T-helper 9 cell (primary cell): ENCODE measurements at places on chromosomes 11 and 22.

GRCh38 chr22:43277987-43278601 is 65.1 kb downstream of the SCUBE1 start:
- DNase-seq = no peak

DNA sequence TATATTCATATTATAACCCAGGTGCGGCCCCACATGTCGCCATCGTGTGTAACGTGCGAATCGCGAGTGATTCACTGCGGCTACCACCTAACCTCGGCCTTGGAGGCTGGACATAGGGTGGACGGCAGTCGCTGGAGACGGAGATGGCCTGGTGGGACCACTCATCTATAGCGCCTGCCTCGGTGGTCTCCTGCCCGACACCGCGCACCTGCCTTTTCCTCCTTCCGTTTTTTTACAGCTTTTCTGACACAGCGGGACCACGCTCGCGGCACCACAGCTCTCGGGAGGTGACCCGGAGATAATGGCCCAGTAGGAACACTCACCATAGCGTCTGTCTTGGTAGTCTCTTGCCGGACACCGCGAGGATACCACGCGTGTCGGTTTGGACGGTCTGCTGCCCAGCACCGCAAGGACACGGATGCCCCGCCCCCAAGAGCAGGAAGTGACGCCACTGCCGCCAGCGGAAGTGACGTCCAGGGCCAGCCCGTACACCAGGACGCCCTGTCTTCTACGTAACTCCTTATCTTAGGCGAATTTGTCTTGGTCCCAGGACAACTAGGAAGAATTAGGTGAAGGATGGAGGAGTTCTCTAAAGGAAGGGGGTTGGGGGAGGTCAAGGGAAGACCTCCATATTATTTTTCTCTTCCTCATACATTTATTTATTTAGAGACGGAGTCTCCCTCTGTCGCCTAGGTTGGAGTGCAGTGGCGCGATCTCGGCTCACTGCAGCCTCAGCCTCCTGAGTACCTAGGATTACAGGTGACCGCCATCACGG is 6.4 kb downstream of the SNU13 start:
- DNase-seq = peak; percentile 82

GRCh38 chr22:42869888-42870480 is 12.9 kb upstream of the ARFGAP3 start:
- DNase-seq = no peak

DNA sequence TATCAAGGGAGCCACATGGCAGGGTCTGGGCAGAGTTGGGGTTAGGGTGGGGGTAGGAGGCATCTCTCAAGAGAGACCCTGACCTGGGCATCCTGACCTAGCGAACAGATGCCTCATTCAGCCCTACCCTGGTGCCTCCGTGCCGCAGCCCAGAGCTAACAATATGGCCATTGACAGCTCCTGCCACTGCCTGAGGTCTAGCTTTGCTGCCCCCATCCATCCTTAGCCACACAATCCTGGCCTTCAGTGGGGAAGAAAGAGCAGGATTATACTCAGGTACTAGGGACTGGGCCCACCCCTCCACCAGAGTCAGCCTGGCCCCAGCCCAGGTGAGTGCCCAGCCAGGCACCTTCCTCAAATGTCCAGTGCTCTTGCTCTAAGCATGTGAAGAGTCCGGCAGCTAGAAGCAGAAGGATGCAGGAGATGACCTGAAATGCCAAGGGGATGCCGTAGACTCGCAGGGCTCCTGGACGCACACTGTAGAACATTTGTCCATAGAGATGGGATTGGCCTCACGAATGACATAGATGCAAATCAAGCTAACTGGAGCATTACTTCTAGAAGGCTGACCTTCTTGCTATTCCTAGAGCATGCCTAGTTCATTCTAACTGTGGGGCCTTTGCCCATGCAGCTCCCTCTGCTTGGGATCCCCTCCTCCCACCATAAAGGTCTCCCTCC is 13.3 kb upstream of the SERPINH1 start:
- no peak for DNase-seq

GRCh38 chr22:47801541-47802245 is 1039.2 kb downstream of the TBC1D22A start:
- no peak for DNase-seq

- no peak for DNase-seq
These were observed 36.6 kb downstream of the KCNJ1 start for GRCh38 chr11:128830290-128831173.

DNA sequence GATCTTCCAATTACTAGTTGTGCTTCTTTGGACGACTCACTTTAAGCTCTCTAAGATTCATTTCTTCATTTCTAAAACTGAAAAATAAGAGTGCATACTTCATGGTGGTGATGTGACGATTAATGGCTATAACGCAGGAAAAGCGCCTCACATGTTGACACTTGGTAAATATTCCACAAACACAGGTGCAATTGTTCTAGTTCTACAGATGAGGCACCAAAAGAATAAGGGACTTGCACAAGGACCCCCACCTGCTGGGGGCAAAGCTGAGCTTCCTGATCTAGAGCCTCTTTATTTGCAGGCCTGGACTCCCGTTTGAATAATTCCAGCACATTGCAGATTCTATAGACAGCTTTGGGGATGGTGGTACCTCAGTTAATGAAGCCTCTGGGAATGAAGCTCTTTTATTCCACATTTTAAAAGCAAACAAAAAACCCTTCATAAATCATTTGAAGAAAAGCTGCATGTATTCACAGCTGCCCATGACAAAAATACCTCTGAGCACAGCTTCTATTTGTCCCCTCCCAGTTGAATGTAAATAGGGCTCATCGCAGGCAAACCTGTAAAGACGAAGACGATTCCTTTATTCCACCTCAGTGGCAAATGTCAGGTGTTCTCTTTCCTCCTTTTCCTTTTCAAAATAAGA is 14.9 kb upstream of the CADM1 start:
- DNase-seq = no peak

GRCh38 chr11:10943968-10944367 is 86.1 kb upstream of the ZBED5 start:
- DNase-seq = no peak

DNA sequence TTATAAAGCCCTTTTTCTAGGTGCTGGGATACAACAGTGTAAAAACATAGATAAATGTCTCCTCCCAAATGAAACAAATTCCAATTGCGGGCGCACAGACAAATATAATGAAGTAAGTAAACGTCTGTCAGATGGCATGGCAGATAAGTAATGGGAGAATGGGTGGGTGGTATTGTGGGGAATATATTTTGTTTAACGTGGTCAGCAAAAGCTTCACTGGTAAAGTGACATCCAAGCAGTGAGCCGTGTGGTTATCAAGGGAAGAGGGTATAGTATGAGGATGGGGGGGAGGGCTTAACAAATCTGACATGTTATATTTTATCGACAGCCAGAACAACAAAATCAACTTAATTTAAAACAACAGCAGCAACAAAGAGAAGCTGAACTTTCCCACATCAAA is 1.2 kb downstream of the SVIP start:
- DNase-seq = no peak

DNA sequence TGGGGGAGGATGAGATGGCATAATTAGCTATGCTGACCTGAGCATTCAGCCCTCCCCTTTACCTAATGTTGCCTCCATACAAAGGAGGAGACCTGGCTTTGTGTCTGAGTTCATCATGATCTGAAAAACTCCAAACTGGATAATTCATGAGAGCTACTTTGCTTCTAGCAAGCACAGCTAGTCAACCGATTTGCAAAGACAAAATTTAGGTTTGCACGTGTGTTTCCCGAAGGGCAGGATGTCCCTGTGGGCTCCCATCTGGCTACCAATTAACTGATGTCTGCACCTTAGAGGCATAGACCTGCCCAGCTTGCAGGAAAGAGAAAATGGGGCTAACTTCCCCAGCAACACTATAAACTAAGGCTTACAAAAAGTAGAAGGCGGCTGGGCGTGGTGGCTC is 42.2 kb upstream of the POU2AF1 start:
- no peak for DNase-seq

DNA sequence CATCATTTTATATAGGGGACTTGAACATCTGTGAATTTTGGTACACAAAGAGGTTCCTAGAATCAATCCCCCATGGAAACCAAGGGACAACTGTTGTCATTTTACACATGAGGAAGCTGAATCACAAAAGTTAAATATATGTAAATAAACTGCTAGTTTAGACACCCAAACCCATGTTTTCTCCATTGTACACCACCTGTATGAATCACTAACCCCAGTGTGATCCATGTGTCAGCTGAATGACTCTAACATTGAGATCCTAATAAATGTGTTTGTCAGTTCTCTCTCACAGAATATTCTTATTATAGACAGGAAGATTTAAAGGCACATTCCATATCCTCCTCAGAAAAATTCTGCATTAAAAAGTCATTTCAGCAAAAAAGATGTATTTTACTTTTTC is 83.3 kb downstream of the ATG16L2 start:
- no peak for DNase-seq

DNA sequence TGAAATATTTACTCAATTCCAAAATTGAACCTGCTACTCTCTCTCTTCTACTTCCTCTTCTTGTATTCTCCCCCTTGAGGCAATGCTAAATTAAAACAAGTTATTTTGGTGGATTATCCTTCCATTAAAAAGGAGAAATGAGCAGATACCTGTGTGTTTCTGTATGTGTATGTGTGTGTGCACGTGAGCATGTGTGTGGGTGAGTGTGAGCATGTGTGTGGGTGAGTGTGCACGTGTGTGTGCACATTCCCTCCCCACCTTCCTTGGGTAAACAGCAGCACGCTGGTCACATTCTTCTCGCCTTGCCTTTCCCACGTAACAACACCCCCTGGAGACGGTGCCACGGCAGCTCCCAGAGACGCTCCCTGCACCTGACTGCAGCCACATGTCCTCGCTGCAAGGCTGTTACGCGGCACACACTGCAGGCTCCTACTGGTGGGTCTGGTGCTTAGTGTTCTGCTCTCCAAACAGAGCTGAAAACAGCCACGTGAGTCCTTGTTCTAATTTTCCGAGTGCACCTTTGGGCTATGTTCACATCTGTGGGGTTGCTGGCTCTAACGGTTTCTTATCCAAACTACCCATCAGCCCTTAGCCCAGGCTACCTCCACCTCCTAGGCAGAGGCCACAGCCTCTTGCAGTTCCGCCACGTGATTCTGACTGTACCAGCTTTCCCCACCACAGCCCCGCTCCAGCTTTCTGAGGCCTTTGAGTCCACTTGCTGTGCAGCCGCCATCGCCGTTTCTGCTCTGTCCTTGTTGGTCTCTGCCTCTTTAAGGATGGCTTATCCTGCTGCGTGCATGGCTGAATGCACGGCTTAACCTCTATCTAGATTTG is 123.4 kb downstream of the CTTN start:
- DNase-seq = no peak

- no peak for DNase-seq
These were observed 1.9 kb downstream of the MMP8 start for GRCh38 chr11:102722821-102723220.

GRCh38 chr22:39090426-39091064 is 6.5 kb upstream of the APOBEC3H start:
- DNase-seq = peak; percentile 78

- DNase-seq = no peak
These were observed 30.6 kb downstream of the GLB1L2 start for GRCh38 chr11:134362192-134362901.

GRCh38 chr22:48804811-48805301 is 1022.8 kb downstream of the BRD1 start:
- no peak for DNase-seq

DNA sequence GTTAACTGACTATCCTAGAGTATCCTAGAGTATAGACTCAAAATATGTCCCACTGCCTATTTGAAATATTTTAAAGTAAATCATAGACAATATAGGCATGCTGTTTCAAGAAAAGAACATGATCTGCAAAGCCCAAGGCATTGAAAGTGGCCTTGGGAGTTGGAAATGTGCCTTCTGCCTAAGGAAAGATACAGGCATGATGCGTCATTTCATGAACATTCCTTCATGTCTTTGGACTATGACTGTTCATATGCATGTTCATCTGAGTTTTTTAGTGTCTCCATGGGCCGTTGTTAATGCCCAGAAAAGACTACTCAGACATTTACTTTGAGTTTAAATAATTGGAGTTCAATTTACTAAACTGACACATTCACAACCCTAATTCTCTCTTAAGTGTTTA is 69.7 kb upstream of the PRDM11 start:
- DNase-seq = no peak

- DNase-seq = no peak
These were observed 301.8 kb upstream of the SORL1-AS1 start for GRCh38 chr11:121754598-121754997.

DNA sequence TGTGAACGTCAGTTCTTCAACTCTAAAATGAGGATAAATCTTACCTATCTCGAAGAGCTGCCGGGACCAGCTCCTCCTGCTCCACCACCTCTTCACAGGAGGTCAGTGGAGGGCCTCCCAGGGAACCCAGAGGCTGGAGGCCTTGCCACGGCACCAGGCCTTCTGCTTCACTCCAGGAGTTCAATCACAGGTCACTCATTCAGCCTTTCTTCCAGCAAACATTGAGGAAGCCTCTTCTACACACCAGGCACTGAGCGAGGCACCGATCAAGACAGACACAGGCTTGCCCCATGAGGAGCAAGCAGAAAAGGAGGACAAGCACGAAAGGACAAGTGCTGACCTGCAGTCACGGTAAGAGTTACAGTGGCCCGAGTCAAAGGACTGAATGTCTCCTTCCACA is 64.8 kb upstream of the WNT11 start:
- no peak for DNase-seq

- DNase-seq = no peak
These were observed 396.0 kb downstream of the TBC1D22A start for GRCh38 chr22:47158457-47158856.
